Cardiac muscle cell (in vitro differentiated cells and primary cell): ENCODE measurements at places on chromosomes 11 and 22. TPM values are rescaled to one million over a fixed set of nuclear protein-coding genes. Genes with fewer than 3 reads are reported as not detected.

DNA sequence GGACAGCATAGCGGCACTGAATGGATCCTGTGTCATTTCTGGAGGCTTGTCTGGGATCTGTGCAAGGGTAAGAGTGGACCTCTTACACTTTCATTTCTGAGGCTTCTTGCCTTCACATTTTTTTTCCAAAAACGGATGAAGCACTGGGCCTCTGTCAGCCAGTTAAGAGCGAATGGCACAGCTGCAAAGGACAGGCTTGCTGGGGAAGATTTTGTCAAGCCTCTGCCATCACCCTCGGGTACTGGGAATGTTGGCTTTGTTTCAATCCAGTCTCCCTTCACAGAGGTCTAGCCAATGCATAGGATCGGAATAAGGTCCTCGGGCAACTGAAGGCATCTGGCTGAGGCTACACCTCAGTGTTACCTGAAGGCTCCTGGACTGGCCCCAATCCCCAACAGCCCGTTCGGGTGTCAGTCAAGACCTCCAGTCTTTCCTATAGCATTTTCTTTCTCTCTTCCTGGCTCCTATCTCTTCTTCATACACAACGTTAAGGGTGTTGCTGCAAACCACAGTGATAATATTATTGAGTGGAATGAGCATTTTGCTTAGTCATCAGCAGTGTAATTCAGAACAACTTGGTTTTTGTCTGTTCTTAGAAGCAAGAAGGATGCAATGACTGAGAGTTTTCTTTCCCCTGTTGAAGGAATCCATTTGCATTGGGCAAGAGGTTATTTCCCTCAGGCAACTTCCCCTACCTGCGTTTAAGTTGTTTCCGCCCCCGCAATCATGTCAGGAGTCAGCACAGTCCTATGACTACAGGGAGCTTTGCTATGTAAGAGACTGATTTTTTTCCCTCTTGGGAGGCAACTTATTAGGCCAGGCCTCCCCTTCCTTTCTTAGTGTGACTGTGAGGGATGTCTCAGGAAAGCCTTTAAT is 22.8 kb downstream of the NPAT start:
- peak; percentile 82 for DNase-seq

GRCh38 chr11:128235426-128235825 is 351.9 kb downstream of the ETS1 start:
- DNase-seq, result peak; percentile 23

Gene TPCN2
- 42.2 and 50.1 TPM in 2 replicates for polyA plus RNA-seq

GRCh38 chr11:83349296-83349695 is 63.1 kb upstream of the CCDC90B start:
- no peak for DNase-seq

DNA sequence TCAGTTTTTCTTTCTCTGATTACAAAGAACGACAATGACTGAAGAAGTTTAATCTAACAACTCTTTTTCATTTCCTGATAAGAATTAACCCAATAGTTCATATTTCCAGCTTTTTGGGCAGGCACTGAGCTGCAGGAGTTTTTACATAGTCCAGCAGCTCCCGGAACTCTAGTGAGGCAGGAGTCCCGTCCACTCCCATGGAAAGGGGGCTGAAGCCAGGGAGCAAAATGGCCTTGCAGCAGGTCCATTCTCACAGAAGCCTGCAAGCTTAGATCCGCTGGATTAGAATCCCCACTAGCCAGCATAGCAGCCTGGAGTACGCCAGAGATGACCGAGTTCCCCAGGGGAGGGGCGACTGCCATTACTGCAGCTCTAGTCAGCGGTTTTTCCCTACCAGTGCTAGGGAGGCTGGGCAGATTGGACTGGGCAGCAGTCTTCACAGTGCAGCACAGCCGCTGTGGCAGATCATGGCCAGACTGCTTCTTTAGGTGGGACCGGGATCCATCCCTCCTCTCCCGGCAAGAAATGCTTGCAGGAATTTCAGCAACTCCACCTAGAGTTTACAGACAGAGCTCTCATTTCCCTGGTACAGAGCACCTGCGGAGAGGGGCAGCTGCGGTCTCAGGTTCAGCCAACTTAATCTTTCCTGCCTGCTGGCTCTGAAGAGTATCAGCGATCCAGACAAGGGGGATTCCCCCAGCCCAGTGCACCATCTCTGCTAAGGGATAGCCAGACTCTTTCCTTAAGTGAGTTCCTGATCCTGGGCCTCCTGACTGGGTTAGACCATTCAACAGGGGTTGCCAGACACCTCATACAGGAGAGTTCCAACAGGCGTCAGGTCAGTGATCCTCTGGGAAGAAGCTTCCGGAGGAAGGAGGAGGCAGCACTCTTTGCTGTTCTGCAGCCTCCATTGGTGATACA is 742 bp upstream of the CASP4 start:
- DNase-seq, result peak; percentile 67

DNA sequence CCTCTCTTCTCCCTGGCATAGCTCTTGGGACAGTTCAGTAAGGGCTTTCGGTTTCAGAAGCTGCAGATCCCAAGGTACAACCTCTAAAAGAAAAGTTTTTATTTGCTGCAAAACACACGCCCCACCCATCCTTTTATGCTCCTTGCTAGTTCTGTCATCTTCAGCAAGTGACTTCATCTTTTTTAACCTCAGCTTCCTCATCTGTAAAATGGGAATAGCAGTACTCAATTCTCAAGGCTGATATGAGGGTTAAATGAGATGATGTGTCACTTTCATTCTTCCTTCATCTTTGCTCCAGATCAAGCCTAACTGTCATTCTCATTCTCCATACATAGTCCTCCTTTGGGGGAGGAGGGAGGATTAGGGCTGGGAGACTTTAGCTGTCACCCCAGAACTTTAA is 90.0 kb upstream of the ALX4 start:
- no peak for DNase-seq

DNA sequence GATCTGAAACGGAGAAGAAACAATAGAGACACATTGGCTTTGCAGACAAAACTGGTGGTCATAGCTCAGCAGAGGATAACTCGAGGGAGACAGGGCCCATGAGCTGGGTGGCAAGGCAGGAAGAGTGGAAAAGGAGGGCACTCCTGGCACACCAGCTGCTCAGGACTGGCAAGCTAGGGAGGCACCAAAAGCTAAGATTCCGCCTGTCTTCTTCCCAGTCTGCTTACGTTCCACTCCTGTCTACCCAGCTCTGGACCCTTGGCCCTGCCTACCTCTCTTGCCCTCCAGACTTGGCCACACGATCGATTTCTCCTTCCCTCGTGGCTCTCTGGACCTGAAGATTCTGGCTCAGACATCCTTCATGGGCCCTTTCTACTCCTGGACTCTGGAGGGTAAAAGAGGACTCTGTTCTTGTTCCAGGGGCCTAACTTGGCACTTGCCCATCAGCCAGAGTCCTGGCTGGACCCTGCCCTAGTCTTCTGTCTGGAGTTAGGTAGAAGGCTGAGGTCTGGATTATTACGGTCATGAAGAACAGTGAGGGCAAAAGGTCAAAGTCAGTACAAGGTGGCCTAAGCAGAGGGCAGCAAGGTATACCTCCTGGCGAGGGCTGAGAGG is 115.2 kb upstream of the PITPNB start:
- DNase-seq, result no peak
